ENCODE measurements at places on chromosomes 12 and 14.

DNA sequence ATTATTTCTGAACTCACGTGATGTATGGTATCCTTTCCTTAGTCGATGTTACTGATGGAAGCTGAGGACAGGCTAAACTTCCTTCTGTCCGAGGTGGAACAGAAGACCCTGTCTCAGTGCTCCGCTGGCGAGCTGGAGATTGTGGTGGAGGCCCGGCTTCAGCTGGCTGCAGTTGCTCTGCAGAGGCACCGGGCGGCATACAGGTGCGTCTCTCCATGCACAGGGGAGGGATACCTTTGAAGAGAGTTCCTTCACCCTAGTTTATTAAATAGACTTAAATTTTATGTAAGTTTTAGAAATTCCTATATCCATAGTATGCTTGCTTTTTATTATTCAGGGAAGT, 186.7 kb upstream of the NEDD1 start:
- DNase-seq = no peak

DNA sequence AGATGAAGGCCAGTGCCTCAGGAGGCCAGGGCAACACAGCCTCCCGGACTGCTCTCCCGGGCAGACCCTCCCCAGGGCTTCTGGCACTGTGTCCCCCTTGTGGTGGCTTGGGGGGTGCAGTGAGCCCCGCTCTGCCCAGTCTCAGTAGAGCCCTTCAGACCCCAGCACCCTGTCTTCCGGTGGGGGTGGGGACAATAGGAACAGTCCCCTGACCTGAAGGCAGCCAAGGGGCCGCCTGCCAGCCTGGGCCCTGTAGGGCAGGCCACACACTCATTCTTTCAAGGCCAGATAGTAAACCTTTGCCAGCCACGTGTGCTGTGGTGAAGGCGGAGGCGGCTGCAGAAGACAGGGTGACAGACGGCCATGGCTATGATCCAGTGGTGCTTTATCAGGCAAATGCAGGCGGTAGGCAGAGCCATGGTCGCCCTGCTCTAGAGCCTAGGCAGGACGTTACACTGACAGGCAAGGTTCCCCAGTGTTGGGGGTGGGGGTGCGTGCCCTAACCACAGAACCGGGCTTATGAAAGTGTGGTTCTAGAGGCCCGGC, 15.0 kb downstream of the ZFYVE21 start:
- no peak for DNase-seq

DNA sequence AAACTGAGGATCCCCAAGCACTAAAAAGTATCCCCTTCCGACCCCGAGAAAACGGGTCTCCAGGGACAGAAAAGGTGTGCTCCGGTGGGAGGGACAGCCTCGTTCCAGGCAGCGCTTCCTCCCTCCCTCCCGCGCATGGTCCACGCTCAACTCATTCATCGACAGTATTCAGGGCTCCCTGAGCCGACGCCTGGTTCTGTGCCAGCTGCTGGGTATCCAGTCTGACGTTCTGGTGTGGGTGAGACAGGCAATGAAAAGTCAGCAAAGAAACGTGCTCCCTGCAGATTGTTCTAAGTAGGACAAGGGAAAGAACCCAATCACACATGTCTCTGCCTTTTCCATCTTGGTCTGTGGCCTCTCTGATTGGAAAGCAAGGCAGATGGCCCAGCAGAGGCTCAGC, 19.6 kb upstream of the SMOC1 start:
- DNase-seq = no peak

DNA sequence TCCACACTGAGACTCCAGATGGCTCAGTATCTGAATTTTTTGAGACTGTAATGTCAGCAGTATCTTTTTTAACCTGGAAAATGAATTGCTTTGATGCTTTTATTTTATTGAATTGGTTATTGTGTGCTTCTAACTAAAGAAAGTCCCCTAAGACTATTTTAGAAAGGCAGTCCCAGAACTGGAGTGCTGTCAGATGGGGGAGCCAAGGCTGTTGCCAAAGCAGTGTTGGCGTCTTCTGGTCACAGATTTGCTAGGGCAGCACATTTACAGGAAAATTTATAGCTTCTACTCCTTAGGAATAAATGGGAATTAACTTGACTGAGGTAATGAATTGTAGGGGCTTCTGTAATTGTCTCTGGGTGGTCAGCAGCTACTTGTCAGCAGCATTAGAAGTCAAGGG, 157.1 kb upstream of the ARHGAP5 start:
- no peak for DNase-seq

DNA sequence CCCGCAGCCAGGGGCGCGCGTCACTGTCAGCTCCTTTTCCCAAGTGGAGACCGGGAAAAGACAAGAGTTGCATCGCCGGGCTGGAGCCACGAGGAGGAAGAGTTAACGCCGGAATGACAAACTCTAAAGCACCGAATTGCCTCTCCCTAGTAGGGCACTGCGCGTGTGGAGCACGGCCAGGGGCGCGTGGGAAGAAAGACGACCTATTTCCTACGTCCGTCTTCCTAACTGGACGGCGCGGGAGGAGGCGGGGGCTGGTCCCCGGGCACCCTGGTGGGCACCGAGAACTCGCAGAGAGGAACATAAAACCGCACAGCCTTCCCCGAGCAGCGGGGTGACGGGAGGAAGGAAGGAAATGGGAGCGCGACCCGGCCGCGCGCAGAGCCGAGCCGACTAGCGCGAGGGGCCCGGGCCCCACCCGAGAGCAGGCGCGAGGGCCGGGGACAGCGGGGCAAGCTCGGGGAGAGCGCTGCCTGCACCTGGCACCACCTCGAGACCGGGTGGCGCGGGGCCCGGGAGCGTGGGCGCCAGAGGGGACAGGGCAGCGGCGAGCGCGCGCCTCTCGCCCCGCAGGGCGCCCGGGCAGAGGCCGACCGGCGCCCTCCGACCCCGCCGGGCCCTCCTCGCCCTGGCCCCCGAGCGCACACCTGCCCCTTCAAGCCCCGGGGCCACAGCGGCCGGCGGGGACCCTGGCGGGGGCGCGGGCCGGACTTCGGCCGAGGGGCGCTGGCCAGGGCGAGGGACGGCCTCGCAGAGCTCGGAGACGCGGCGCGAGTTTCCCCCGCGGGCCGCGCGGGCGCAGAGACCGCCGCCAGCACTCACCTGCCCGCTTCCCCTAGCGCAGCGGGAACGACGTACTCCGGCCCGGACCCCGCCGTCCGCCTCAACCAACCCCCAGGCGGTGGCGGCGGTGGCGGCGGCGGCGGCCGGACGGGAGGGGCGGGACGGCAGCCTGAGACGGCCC, at the start of gene SETD3:
Gene SETD3, minus strand, starts transcription at position 954 of the 964 bp plus-strand sequence. CDS start 15,054 bp downstream, outside the sequence.
- peak; percentile 45 for DNase-seq

GRCh38 chr12:117390866-117391265, 29.4 kb upstream of the NOS1 start:
- no peak for DNase-seq

GRCh38 chr14:68786491-68787091, 6.3 kb downstream of the ZFP36L1 start:
- DNase-seq = peak; percentile 88

DNA sequence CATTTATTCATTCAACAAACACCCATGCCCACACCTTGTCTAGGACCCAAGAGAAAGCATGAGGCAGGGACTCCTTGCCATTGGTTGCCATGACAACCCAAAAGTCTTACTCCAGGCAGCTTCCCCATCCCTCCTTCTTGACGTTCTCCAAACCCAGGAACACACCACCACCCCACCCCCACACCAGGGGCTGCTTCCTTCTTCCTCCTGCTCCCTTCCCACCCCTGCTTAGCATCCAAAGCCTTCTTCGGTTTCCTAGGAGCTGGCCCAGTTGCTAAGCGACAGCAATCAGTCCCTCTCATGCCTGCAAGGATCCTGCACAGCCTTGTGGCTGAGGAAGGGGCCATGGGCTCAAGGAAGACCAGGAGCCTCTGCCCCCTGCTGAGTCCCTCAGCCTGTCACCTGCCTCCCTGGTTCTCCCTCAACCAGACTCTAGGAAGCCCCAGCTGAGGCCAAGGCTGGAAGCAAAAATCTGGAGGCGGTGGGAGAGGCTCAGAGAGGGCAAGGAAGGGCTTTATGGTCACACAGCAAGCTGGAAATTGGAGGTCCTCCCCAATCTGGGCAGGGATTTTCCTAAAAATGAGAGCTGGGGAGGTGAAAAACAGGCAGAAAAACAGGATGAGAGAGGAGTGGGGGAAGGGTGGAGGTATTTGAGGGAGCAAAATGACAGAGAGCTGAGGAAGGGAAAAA, 15.4 kb downstream of the RASAL1 start:
- no peak for DNase-seq

GRCh38 chr12:90945070-90945649, 9.8 kb downstream of the CCER1 start:
- DNase-seq = peak; percentile 53

GRCh38 chr12:104347374-104348075, 44.0 kb downstream of the EID3 start:
- DNase-seq = peak; percentile 57

DNA sequence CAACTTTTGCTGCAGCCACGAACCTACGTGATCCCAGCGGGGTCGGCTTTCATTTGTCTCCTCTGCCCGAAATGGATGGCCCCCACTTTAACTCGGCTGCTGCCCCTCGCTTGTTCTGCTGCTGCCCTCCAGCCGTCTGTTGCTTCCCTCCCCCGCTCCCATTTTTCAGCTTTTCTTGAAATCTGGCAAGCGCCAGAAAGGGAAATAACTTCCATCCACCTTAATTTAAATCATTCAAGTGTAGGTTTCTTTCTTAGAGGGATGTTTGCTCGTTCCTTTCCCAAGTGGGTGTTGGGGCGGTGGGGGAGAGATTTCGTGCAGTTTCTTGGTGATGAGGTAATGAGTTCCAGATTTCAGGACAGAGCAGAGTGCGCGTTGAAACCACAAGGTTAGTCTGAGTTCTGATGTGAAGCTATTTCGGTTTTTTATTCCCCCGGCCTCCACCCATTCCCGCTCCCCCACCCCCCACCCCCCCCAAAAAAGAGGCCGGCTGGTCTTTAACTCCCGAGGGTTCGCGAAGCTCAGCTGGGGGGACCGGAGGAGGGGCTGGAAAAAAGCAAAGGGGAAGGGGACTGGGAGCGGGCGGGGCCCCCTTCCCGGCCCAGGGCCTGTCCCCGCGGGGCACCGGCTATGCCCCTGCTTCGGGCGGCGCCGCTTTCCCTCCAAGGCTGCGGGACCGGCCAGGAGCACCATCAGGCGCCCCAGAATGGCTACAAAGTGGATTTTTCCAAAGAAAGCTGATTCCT, 2.2 kb upstream of the ZFP36L1 start:
- peak; percentile 56 for DNase-seq

GRCh38 chr14:93184391-93185348, at the start of the genes LYSET and MOAP1:
Gene LYSET, plus strand, starts transcription at chr14:93185317. Its CDS starts 89 bp downstream, at chr14:93185406.
Gene MOAP1, minus strand, starts transcription at chr14:93184897. Its CDS starts 655 bp downstream, at chr14:93184242.
- DNase-seq = peak; percentile 69

DNA sequence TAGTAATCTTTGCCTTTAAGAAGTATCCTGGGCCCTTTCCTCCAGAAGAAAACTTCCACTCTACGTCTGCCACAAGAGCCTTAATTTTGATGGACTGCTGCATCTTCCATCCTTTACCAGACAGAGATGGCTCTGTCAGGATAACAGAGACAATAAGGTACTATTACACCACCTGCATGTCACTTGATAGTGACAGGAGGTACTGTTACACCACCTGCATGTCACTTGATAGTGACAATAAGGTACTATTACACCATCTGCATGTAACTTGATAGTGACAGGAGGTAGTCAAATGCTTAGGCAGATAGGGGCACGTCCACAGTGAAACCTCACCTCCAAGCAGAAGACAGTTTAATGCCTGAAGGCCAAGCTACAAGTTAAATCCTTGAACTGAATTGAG, 13.9 kb downstream of the OR6C74 start:
- DNase-seq = no peak

DNA sequence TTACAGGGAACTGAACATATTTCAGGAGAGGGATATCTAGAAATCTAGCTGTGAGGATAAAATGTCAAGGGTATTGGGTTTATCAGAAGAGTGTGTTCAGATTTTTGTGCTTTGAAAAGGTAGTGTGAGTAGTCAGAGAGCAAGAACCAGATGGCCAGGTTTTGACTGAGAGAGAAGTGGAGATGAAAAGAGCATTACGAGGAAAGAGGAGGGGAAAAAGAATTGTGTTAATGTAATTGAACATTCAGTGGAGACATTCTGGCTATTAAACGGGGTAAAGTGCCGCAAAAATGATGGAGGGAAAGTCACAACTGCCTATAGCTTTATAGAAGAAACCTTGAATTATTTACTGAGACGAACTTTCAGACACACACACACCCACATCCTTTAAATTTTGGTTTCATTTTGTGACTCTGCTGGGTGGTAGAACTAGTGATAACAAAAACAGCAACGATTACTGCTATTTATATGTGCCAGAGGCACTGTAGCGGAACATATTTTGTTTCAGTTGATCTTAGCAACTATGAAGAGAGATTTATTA, 213.6 kb downstream of the ERC1 start:
- peak; percentile 14 for DNase-seq

DNA sequence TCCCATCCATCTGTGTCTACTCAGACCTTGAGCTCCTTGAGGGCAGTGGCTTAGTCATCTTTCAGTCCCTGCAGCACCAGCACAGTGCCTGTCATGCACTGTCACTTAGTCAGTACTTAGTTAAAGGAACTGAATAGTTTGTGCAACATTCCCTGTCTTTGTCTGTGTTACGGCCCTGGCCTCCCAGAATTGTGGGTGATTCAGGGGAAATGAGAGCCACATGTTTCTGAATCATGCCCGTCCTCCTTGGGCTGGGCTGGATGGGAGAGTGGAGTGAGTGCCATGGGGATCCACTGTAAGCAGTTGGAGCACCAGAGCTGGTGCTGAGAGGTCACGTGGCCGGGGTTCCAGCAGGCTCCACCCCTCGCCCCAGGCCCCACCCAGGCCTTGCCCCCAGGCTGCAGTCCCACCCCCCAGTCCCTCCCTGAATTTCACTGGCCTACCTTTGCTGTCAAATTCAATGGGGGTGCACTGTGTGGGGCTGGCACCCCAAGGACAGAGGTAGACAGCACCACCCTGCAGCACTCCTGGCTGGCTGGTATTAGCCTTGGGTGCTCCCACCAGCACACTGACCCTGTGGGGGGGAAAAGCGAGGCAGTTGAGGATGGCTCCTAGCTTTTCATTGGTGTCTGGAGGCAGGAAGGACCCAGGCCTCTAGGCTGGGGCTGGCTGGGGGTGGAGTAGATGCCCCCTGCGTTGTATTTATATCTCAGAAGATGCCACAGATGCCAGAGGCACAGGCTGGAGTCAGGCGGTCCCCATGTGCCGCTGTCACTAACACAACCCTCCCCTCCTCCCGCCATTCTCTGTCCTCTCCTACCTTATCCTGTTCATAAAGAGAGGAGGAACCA, 7.5 kb downstream of the ITGA5 start:
- peak; percentile 99 for DNase-seq

- DNase-seq = no peak
These were observed 222.1 kb downstream of the NUAK1 start for GRCh38 chr12:105916760-105917039.

GRCh38 chr12:127681151-127681754, 585.7 kb upstream of the TMEM132C start:
- no peak for DNase-seq

- DNase-seq = no peak
These were observed 5.0 kb upstream of the ALDH2 start for GRCh38 chr12:111761706-111762105.

DNA sequence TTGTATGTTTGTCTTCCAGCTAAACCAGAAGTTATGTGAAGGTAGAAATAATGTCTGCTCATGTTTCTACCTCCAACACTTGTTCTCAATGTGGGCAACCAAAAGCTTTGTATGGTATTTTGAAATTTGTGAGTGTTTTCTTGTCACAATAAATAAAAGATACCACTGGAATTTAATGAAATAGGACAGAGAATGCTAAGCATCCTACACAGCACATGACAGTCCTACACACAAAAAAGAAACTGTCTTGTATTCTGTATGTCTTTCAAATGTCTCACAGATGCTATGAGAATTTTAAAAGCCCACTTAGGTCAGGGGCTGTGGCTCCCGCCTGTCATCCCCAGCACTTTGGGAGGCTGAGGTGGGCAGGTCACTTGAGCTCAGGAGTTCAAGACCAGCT, 68.9 kb downstream of the RALGAPA1 start:
- DNase-seq = no peak

- DNase-seq = no peak
These were observed 136.1 kb downstream of the PAPOLA start for GRCh38 chr14:96638041-96638855.

- peak; percentile 33 for DNase-seq
These were observed 131.3 kb downstream of the KTN1 start for GRCh38 chr14:55711175-55711811.

Data from bronchial epithelial cell (primary cell).